Trophoblast cell (in vitro differentiated cells and primary cell): ENCODE measurements at places on chromosomes 11 and 22.

GRCh38 chr11:45154276-45154675 is 7.8 kb downstream of the PRDM11 start:
- H3K27me3 ChIP-seq: no peaks in the 10 kb centered on the region
- no peaks in the 10 kb centered on the region for H3K36me3 ChIP-seq
- DNase-seq: no peak
- H3K4me1 ChIP-seq: peaks cover 18% of the 10 kb centered on the region
- H3K27ac ChIP-seq: no peak overlapping the region

- peaks cover 3% of the 10 kb centered on the region for H3K4me1 ChIP-seq
- no peaks in the 10 kb centered on the region for H3K27me3 ChIP-seq
- H3K36me3 ChIP-seq: no peaks in the 10 kb centered on the region
- H3K4me3 ChIP-seq: no peak overlapping the region
- DNase-seq: no peak
- no peak overlapping the region for H3K27ac ChIP-seq
Observed at GRCh38 chr11:86918973-86919372, 36.2 kb downstream of the FZD4 start.

GRCh38 chr11:66840317-66841091 is 2.7 kb upstream of the RCE1 start:
- no peaks in the 10 kb centered on the region for H3K27me3 ChIP-seq
- DNase-seq: no peak
- H3K4me1 ChIP-seq: peaks cover 12% of the 10 kb centered on the region
- H3K36me3 ChIP-seq: peaks cover 16% of the 10 kb centered on the region
- no peak overlapping the region for H3K4me3 ChIP-seq

- DNase-seq: no peak
- no peak overlapping the region for H3K27ac ChIP-seq
- H3K4me3 ChIP-seq: no peak overlapping the region
Observed at GRCh38 chr11:102421261-102421660, 31.3 kb downstream of the TMEM123 start.

DNA sequence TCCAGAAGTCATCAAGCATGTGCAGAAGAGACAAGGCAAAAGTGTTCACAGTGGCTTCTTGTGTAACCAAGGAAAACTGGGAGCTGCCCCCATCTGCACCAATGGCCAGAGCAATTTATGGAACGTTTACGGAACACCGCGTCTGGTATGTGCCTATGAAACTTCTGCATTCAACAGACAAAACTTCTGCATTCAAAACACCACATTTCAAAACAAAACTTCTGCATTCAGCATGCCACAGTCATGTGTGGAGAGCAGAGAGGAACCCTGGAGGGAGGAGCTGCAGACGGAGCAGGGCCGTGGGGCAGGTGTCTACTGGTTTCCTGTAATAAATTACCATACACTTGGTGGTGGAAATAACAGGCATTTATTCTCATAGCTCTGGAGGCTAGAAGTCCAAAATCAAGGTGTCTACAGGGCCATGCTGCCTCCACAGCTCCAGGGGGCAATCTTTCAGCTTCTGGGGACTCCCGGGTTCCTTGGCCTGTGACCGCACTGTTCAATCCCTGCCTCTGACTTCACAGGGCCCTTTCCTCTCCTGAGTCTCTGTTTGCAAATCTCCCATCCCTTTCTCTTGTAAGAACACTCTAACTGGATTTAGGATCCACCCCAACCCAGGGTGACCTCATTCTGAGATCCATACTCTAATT is 32.2 kb downstream of the RPL3 start:
- H3K27ac ChIP-seq: no peak overlapping the region
- H3K36me3 ChIP-seq: no peaks in the 10 kb centered on the region
- H3K4me3 ChIP-seq: no peak overlapping the region
- peaks cover 38% of the 10 kb centered on the region for H3K4me1 ChIP-seq
- no peaks in the 10 kb centered on the region for H3K27me3 ChIP-seq

GRCh38 chr11:2247496-2247895 is 22.9 kb downstream of the ASCL2 start:
- H3K36me3 ChIP-seq: no peaks in the 10 kb centered on the region
- no peak overlapping the region for H3K4me3 ChIP-seq
- H3K27me3 ChIP-seq: no peaks in the 10 kb centered on the region
- H3K4me1 ChIP-seq: peaks cover 7% of the 10 kb centered on the region

GRCh38 chr11:1498262-1498661 is 11.7 kb upstream of the MOB2 start:
- no peaks in the 10 kb centered on the region for H3K27me3 ChIP-seq
- DNase-seq: no peak
- no peak overlapping the region for H3K4me3 ChIP-seq
- no peak overlapping the region for H3K27ac ChIP-seq
- peaks cover 5% of the 10 kb centered on the region for H3K36me3 ChIP-seq

GRCh38 chr11:68660066-68660810 is 24.1 kb upstream of the GAL start:
- no peak overlapping the region for H3K4me3 ChIP-seq
- no peaks in the 10 kb centered on the region for H3K27me3 ChIP-seq
- H3K4me1 ChIP-seq: no peaks in the 10 kb centered on the region
- DNase-seq: no peak
- no peak overlapping the region for H3K27ac ChIP-seq

- no peak overlapping the region for H3K27ac ChIP-seq
- no peaks in the 10 kb centered on the region for H3K27me3 ChIP-seq
- no peak overlapping the region for H3K4me3 ChIP-seq
- H3K4me1 ChIP-seq: no peaks in the 10 kb centered on the region
- H3K36me3 ChIP-seq: no peaks in the 10 kb centered on the region
- no peak for DNase-seq
Observed at GRCh38 chr11:117855912-117856651, 20.4 kb downstream of the FXYD6 start.

- no peak for DNase-seq
- no peak overlapping the region for H3K27ac ChIP-seq
- no peaks in the 10 kb centered on the region for H3K4me1 ChIP-seq
- no peak overlapping the region for H3K4me3 ChIP-seq
- H3K27me3 ChIP-seq: peaks cover 2% of the 10 kb centered on the region
- no peaks in the 10 kb centered on the region for H3K36me3 ChIP-seq
Observed at GRCh38 chr11:69472541-69473275, 8.8 kb upstream of the LINC01488 start.

DNA sequence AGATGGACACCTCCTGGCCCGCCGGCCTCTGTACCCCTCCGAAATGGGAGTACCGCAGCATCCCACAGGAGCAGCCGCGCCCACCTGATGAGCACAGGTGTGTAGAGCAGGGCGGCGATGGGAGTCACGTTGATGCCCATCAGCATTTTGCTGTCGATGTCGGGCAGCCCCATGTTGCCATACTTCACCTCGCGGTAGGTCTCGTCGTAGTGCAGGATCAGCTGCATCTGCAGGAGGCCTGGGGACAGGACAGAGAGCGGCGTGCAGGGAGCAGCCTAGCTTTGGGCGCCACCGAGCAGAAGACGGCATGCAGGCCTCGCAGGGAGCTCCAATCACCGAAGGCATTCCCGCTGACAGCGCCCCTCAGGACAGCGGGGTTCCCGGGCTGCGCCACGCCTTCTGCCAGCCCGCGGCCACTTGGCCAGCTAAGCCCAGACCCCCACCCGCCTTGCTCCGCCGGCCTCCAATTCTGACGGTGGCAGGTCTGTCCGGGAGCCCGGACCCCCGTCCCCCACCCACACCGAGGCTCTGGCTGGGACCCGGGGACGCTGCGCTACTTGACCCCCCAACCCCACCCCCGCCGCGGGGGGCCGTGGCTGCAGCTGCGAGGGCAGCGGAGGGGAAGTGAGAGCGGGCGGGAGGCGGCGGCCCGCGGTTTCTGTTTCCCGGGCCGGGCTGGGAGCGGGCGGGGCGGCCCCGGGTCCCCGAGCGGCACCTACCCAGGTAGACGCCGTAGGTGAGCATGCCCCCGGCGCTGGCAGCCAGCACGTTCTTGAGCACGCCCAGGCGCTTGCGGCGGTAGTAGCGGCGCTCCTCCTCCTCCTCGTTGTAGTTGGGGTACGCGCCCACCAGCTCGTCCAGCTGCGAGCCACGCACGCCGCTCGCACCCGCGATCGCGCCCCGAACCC is 705 bp downstream of the UNC93B1 start:
- H3K27ac ChIP-seq: no peak overlapping the region
- no peaks in the 10 kb centered on the region for H3K36me3 ChIP-seq

GRCh38 chr11:127242676-127243075 is 242.1 kb upstream of the KIRREL3 start:
- no peaks in the 10 kb centered on the region for H3K36me3 ChIP-seq
- H3K4me3 ChIP-seq: no peak overlapping the region
- H3K4me1 ChIP-seq: no peaks in the 10 kb centered on the region
- H3K27me3 ChIP-seq: no peaks in the 10 kb centered on the region

DNA sequence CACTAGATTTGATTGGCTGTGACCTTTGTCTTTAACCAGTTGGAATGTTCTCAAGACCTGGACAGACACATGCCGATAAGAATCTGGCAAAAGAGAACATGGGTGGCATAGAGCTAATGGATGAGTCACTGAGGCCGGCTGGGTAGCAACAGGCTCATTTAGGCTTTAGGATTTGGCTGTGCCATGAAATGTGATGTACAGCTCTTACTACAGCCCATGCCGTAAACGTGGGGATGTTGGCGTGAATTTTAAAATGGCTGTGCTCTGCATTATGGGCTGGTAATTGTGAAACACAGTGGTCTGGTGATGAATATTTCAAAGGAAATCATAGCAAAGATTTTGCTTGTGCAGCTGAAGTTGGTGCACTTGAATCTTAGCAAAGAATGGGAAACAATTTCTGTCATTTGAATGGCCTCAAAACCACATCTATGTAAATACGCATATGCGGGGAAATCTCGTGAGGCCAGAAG is 332.4 kb downstream of the TBC1D22A start:
- DNase-seq: peak; percentile 59
- H3K4me3 ChIP-seq: no peak overlapping the region
- H3K27ac ChIP-seq: no peak overlapping the region

DNA sequence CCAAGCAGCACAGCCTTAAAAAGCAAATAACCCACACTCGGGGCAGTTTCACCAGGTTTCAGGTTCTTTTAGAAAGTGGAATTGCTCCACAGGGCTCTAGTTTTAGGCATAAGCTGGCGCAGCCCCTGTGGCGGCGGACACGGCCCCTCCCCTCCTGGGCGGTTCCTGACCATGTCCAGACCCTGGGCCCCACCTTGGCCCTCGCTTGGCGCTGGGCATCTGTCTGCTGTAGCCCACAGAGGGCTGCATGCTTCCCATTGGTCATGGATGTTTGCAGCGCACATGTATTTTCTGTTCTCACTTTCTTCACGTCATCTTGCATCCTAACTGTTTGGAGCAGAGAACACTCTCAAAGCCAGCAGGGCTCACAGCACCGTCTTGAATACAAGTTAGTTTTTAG is 244.3 kb downstream of the BRD1 start:
- H3K4me1 ChIP-seq: no peaks in the 10 kb centered on the region
- H3K27ac ChIP-seq: no peak overlapping the region
- H3K27me3 ChIP-seq: no peaks in the 10 kb centered on the region
- no peak overlapping the region for H3K4me3 ChIP-seq
- DNase-seq: no peak

GRCh38 chr11:85941380-85941973 is 86.3 kb downstream of the CCDC83 start:
- no peaks in the 10 kb centered on the region for H3K4me1 ChIP-seq
- no peaks in the 10 kb centered on the region for H3K27me3 ChIP-seq

DNA sequence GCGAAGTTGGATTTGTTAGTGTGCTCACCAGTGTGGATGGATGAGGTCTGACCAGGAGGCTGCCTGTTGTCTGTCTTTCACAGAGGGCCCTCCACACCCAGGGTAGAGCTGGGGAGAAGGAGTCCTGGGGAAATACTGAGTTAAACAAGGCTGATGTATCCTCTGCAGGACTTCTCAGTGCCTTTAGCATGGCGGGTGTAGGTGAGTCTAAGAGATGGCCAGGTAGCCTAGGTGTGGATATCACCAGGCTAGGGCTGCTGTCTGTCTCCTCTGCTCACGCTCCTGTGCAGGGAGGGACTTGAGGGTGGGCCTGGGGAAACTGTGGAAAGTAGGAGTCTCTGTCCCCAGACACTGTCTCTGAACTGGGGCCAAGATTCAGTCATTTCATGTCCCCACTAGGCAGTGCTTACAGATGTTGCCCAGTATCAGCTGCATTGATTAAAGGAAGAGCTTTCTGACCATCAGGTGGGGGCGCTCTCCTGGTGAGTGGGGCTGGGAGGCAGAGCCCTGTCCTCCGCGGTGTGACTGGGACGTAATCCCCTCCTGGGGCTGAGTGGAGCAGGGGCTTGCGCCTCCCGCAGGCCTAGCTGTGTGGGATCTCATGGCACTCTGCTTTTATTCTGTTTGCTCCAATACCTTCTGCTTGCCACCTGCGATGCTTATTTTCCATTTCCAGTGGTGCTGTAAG is 35.5 kb upstream of the CCDC188 start:
- H3K4me1 ChIP-seq: no peaks in the 10 kb centered on the region
- no peaks in the 10 kb centered on the region for H3K27me3 ChIP-seq
- H3K36me3 ChIP-seq: no peaks in the 10 kb centered on the region

DNA sequence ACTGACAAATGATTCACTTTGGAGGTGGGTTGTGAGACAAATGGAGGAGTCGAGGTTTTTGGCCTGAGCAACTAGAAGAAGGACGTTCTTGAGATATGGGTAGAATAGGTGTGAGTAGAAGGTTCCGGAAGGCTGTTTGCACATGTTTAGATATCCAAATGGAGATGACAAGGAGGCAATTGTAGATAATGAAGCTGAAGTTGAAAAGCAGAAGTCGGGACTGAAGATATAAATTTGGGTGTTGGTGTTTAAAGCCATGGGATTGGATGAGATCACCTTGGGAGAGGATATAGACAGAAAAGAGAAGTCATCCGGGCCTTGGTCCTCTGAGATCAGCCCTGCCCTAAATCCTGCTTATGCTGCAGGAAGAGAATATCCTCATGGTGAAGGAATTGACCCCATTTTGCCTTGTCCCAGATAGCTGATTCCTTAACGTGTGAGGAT is 75.5 kb upstream of the CD44 start:
- H3K4me1 ChIP-seq: no peaks in the 10 kb centered on the region
- no peak for DNase-seq
- no peak overlapping the region for H3K27ac ChIP-seq

GRCh38 chr11:76700177-76701100 is 29.9 kb upstream of the LRRC32 start:
- H3K27ac ChIP-seq: peak overlapping the region; percentile 2
- peak; percentile 81 for DNase-seq
- no peak overlapping the region for H3K4me3 ChIP-seq
- no peaks in the 10 kb centered on the region for H3K27me3 ChIP-seq

- H3K4me1 ChIP-seq: peaks cover 12% of the 10 kb centered on the region
- no peak overlapping the region for H3K27ac ChIP-seq
- DNase-seq: peak; percentile 72
- no peaks in the 10 kb centered on the region for H3K36me3 ChIP-seq
Observed at GRCh38 chr11:69567951-69568808, 72.8 kb upstream of the CCND1 start.
